GM18507 (cell line): ENCODE measurements at places on chromosomes 2 and 18.

DNA sequence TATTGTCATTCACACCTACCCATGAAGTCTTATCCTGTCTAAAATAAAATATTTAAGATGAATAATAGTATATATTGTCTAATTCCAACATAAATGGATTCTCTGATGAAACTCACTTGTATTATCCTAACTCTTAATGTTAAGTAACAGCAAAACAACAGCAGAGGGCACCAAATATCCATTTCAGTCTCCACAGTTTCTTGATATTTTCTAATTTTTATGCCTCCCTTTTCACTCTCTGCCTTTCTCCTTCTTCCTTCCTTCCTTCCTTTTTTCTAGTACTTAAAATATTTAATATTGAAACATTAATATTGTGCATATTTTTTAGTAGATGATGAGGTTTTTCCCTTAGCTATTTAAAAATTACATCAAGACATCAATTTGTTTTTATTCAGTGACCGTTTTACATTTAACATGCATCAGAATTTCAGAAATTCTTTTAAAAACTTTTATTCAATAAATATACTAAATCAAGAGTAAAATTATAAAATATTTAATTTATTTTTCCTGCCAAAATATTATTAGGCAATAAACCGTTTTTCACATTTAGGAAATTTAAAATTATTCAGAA is 97.6 kb downstream of the WDR7 start:
- DNase-seq: no peak

DNA sequence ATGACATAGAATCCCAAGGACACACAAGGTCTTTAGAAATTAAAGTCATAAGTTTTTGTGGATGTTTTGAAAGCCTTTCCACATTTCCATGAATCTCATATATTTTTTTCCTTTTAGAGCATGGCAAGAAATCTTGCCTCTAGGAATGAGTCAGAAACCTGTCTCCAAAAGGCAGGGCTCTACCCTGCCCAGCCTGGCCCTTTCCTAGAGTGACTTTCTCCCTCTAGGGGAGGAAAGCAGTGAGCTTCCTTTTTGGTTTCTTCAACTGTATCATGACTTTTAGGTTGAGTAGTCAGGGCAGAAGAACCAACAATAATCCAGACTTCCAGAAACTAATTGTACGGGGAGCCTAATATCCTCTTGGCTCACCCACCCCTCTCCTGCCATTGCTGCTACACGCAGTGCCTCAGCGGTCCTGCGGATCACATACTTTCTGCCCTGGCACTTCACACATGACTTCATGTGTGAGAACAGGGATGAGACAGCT is 300.3 kb downstream of the AGPS start:
- DNase-seq: no peak

DNA sequence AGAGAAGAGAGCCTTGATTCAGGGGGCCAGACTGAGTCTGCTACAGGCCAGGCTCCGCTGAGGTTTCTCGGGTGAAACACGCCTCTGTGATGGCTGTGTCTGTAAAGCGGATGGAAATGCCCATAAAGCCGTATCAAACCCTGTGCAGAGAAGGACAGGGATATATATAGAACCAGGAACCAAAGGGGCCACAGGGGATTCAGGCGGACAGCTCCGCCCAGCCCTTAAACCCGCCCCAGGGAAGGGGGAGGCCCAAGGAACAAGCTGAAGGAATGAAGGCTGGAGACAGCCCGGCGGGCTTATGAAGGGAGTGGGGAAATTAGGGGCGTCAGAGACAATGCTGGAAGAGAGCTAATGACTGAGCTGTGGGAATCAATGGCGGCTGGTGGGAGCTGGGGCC is 42.1 kb downstream of the NHEJ1 start:
- DNase-seq: no peak

- no peak for DNase-seq
These were observed 28.6 kb downstream of the RNF144A start for GRCh38 chr2:6945821-6946220.

DNA sequence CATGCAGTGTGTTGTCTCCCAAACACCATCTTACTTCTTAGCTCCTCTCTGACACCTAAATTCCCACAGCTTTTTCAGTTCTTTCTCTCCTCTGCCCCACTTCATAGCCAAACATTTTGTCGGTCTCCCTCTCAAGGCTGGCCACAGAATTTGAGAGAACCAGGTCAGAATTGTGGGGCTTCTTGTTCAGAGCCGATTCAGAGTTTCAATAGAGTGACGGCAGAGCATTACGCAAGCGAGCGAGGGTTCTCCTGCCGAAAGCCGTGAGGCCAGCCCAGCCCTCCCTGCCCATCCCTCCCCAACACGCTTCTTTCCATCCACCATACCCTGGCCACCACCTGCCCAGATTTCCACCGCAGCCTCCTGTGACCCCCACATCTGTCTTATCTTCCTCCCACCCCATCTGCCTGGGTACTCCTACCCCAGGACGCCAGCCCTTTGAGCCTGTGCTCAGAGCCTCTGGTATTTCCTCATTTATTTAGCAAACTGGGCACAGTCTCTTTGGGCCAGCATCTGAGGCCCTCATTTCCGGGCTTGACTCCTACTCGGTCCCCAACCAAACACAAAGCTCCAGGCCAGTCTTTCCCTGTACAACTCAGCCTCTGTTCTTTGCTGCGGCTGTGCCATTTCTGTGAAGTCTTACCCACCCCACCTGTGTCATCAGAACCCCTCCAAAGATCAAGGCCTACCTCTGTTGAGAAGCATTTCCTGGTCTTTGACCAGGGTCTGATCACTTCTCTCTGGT is 70.0 kb upstream of the MAP4K4 start:
- DNase-seq: no peak
